Hematopoietic multipotent progenitor cell (in vitro differentiated cells): ENCODE measurements at places on chromosomes 7 and 10.

DNA sequence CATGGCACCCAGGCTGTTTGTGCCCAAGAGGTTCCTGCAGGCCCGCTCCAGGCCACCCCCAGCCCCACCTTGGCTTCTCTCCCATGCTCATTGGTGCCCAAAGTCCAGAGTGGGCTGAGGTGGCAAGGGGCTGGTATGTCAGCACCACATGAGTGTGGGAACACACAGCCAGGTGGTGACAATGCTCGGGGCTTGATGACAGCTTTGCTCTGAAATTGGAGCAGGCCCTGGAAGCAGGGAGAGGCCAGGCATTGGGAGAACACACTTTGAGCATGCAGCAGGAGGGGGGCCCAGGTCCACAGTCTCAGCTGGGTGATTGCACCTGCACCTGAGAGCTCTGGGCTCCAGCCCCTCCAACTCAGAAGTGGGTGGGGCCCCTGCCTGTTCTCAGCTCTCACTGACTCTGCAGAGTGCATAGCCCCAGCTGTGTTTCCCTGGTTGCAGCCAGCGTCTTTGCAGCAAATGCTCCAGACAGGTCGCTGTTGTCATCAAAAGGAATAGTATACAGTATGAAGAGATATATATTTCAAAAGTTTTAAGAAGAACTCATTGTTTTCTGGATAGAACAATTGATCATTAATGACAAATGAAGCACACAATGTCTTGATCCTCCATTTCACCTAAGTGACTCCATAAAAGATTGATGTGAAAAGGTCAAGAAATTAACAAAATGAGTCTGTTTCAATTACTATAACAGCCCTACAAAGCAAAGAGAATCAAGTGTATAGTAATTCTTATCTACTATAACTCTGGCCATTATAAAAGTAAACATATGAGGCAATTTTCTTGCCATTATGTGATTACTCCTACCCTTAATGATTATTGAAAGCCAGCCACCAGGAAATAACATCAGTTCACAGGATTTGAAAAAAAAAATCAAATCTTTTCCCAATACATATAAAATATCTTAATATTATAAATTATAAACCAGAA is 848.1 kb downstream of the PCDH15 start:
- DNase-seq: no peak

DNA sequence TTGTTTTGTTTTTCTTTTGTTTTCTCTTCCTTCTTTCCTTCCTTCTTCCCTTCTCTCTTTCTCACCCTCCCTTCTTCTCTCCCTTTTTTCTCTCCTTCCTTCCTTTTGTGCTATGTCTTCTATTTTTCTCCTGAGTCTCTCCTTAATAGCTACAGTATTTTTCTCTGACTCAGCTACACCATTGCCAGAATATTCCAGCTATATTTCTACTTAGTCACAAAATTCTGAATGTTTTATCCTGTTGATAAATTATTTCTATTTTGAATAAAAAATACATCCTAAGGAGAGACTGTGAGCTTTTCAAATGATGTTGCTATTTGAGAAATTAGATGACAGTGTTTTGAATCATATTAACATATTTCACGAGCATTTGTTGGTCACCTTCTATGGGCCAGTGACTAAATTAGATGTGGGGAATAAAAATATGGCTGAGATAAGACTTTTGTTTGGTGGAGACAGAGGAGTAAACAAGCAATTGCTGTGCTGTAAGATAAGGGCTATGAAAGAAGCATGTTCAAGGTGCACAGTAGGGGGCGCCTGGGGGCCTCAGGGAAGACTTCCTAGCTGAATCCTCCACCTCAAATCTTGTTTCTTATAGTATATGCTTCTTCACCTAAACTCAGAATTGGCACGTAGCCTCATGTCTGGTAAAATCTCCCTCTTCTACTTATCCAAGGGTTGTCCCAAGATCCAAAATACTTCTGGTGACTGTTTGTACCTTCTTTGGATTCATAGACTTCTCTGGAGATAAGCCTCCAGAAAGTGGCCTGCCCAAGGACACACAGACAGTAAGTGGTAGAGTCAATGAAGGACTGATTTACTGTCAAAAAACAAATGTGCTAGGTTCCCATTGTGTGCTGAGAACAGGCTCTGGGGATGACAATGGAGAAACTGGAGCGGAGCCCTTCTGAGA is 115.5 kb upstream of the CREB5 start:
- peak; percentile 57 for DNase-seq

- DNase-seq: no peak
Measured at GRCh38 chr7:12578930-12579640, 8.6 kb downstream of the SCIN start.

- no peak for DNase-seq
Measured at GRCh38 chr10:47143072-47143471, 156.9 kb upstream of the GDF10 start.

DNA sequence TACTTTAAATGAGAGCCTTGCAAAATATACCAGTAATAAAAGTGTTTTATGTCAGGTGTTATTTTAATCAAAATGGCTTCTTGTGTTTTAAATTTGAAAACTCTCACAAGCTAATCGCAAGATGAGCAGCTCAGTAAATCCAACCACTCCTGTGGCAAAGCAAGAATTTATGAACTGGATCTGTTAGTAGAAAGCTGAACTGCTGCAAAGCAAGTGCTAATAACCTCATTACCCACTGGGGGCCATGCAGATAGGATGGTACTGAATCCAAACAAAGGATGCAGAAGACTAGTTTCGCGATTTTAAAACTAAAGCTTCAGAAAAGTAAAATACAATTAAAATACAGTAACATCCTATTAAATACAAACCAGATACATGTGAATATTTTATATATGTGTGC is 468.0 kb downstream of the PARD3 start:
- DNase-seq: no peak

DNA sequence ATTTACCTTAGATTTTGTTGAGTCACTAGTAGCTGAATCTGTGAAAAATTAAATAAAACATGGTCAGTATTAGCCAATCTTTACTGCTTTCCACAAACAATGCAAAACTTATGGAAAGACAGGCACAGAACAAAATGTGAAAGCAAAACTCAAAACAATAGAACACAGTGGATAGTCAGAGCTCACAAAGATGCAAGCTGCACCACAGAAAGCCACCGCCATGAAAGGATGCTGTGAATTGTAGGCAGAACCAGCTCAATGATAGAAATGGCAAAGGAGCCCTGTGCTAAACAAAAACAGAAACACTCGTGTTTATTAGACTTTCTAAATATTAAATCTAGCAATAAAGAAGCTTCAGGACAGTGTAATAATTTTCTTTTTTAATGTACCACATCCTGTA is 134.4 kb downstream of the ARHGAP21 start:
- no peak for DNase-seq

- no peak for DNase-seq
Measured at GRCh38 chr10:119310806-119311205, 103.4 kb downstream of the GRK5 start.

- no peak for DNase-seq
Measured at GRCh38 chr7:27262121-27262520, 19.5 kb downstream of the EVX1 start.

DNA sequence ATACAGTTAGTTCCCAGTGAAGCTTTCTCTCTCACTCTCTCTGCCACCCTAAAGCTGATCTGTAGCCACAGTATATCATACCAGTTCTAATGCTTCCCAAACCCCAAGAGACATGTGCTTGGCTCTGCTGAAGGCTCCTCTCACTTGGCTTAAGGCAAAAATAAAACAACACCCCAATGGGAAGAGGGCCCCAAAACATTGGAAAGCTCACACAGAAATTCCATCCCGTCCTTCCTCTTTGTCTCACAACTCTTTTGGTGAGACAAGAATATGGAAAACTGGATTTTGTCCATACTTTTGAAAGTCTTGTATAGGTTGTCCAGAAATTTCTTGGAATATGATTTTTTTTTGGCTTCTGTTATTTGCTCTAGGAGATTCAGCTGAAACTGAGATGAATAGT is 56.1 kb upstream of the WNT16 start:
- no peak for DNase-seq

DNA sequence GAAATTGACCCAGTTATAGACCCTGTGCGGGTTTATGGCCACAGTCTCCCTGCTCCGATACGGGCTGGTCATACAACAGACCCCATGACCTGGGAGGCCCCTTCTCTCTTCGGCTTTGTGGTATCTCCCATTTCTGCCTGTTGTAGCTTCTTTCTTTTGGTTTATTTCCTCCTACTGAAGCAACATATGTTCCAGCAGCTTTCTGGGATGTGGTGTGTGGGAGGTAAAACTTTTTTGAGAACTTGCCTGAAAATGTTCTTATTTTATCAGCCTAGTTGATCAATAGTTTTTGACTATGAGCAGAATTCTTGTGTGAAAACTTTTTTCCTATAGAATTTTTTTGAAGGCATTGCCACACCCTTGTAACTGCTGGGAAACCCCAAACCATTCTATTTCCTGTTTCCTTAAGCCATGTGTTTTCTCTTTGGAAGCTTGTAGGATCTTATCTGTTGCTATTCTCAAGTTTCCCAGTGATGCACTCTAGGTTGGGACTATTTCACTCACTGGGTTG is 80.0 kb downstream of the DAGLB start:
- DNase-seq: no peak

- no peak for DNase-seq
Measured at GRCh38 chr7:151020231-151020630, 4.1 kb downstream of the ATG9B start.

GRCh38 chr7:111840528-111840927 is 278.2 kb upstream of the IMMP2L start:
- no peak for DNase-seq
